Activated CD4-positive, alpha-beta T cell treated with anti-CD3 and anti-CD28 coated beads for 1 hour (primary cell): ENCODE measurements at places on chromosomes 12 and 14.

DNA sequence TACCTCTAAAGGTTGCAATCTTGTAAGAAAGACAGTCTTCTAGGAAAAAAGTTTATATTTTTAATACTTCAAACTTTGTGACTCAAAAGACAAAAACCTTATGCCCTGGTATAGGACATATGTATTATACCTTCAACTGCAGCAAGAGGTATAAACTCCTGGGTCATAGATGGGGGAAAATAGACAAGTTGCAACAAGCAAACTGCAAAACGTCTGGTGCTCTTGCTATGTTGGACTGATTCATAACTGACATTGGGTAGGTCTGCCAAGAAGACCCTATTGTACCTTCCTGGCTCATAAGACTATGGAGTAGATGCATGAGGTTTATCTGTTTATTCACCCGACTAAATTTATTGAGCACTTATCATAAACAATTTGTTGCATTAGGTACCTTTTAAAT is 40.9 kb downstream of the BEST3 start:
- no peak for DNase-seq

- DNase-seq, result no peak
These were observed 197.8 kb upstream of the PZP start for GRCh38 chr12:9405886-9406563.

DNA sequence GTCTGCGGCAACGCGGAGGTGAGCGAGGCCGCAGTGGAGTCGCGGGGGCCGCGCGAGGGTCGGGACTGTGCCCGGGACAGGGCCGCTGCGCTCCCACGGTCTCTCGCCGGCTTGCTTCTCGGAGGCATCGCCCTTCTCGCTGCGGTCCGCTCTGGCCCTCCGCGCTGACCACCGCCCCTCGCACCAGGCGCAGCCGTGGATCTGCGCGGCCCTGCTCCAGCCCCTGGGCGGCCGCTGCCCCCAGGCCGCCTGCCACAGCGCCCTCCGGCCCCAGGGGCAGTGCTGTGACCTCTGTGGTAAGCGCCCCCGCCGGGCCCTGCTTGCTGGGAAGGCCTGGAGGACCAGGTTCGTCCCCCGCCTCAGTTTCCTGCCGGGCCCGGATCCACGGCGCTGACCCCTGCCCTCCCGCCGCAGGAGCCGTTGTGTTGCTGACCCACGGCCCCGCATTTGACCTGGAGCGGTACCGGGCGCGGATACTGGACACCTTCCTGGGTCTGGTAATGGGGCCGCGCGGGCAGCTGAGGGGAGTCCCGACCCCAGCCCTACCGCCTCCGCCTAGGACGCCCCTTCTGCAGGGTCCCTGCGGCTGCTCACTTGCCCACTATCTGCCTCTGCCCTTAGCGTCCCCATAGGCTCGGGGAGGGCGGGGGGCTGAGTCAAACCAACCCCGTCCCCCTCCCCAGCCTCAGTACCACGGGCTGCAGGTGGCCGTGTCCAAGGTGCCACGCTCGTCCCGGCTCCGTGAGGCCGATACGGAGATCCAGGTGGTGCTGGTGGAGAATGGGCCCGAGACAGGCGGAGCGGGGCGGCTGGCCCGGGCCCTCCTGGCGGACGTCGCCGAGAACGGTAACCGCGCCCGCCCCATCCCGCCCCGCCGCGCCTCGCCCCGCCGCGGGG is 7.0 kb downstream of the AMN start:
- DNase-seq, result no peak

- DNase-seq, result no peak
These were observed 61.2 kb upstream of the CCDC91 start for GRCh38 chr12:28129031-28129430.

- no peak for DNase-seq
These were observed 8.5 kb downstream of the RARG start for GRCh38 chr12:53223389-53224060.

DNA sequence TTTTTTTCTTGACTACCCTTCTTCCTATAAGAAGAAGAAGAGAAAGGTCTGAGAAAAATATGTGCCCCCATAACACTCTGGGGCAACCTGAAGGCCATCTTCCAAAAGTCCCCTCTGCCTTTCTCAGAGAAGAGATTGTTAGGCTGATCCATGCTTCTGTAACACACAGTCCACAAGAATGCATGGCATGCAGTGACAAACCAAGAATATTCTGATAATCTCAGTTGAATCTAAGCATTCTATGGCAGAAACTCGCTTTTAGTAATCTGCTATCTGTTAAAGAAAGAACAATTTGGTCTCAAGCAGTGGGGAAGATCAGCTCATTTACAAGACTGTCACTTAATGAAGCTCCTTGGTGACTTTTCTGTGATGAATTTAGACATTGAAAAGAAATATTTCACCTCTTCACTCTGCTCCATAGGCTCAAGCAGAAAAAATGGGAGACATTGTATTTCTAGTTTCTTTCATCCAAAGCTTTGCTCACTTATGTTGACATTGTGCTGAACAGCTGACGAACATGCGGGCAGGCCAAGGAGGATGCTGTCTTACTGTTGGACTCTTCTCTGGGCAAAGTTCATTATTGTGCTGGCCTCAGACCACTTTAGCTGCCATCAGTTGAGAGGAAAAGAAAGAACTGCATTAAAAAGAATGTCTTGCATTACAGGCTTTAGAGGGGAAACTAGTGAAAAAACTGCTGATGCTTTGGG is 957.1 kb downstream of the DIO2 start:
- no peak for DNase-seq

DNA sequence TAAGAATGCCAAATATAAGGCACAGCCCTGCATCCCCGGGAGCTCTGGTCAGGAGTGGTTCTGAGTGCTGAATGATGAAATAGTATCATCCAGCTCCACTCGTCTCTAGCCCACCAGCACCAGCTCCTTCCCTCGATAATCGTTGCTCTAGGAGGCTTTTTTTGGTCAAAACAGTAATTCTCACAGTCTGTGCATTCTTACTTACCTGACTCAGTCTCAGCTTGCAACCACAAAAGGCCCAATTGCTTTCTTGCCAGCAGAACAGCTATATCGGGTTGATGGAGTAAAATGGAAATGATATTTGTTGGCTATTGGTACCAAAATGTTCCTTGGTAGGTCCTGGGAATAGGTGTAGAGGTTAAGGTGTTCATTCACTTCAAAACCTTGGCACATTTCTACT is 94.8 kb downstream of the BMP4 start:
- DNase-seq, result no peak

DNA sequence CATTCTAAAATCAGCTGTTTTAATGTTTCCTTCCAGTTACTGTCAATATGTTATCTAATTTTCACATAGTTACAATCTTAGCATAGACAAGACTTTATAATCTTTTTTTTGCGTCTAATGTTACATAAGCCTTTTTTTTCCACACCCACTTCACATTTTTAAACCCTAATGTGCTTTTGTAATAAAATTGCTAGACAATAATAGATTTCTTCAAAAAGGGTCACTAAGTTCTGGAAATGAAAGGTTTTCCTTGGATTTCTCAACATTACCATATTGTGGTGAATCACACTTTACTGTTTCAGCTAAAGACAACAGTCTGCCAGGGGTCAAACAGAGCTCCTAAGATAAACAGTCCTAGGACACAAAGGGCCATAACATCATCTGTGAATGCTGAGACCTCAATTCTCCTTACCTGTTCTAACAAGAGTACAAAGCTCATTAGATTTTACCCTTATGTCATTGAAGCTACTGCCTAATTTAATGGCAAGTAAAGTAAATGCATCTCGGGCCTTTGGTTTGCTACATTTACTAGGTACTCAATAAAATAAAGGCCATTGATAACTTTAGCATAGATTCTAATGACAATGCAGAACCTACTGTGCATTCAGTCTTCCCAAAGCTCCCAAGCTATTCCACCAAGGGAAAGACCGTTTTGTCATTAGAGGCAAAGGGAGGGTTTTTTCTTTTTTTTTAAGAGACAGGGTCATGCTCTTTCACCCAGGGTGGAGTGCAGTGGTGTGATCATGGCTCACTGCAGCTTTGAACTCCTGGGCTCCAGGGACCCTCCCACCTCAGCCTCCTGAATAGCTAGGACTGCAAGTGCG is 111.2 kb upstream of the SLC38A2 start:
- no peak for DNase-seq

DNA sequence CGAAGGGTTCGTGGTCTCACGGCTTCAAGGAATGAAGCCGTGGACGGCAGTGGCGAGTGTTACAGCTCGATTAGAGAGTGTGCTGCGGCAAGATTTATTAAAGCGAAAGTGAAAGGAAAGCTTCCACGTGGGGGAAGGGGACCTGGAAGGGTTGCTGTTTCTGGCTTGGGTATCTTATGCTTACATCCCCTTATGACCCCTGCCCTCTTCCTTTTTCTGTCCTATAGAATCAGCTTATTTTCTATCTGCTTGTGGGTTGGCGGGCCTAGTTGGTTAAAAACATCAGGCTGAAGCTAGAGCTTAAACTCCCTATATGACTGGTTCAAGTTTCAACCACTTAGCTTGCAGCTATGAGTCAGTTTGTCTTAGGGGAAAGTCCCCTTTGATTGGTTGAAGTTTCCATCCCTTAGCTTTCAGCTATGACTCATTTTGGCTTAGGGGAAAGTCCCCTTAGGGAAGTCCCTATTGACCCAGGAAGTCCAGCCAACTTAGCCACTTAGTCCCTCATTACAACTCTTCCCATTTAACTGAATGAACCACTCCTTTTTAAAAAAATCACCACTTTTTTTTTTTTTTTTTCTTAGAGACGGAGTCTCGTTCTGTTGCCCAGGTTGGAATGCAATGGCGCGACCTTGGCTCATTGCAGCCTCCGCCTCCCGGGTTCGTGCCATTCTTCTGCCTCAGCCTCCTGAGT is 1494.7 kb upstream of the TMEM132C start:
- DNase-seq, result no peak

DNA sequence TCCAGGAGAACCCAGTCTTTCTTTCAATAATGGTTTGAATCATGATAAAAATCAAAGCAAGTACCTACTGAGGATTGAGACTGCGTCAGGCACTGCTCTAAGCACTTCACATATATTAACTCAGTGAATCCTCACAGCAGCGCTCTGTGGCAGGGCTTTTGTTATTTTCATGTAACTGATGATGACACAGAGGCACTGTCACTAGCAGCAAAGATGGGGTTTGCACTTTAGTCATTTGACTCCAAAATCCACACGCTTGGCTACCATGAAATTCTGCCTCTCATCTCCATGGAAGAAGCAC is 98.8 kb upstream of the GSC start:
- DNase-seq, result no peak

DNA sequence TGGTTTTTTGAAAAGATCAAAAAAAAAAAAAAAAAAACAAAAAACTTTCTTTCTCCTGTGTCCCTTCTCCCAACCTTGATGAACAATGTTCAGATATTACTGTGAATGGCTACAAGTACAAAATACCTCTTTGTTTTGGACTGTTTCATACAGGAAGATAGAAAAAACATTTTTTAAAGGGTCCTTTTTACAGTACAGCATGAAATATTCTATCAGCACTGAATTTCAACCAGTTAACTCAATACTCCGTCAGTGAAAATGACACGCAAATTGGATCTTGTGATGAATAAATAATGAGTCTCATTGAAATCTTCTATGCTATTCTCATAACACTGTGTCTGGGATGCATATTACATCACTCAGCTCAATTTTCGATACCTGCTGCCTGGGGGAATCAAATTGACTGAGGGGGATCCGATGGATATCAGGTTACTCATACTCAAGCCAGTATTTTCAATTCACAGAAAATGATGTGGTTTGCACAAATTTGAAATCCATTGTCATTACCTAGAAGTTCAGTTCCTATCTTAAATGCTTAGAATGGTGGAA is 179.6 kb downstream of the TMTC2 start:
- no peak for DNase-seq

- no peak for DNase-seq
These were observed 1.7 kb upstream of the EIF5 start for GRCh38 chr14:103332143-103332919.

- DNase-seq, result no peak
These were observed at the start of gene CLEC2D for GRCh38 chr12:9669534-9669933. Gene CLEC2D (plus strand): TSS chr12:9669713. CDS start chr12:9669735, 22 bp downstream.

DNA sequence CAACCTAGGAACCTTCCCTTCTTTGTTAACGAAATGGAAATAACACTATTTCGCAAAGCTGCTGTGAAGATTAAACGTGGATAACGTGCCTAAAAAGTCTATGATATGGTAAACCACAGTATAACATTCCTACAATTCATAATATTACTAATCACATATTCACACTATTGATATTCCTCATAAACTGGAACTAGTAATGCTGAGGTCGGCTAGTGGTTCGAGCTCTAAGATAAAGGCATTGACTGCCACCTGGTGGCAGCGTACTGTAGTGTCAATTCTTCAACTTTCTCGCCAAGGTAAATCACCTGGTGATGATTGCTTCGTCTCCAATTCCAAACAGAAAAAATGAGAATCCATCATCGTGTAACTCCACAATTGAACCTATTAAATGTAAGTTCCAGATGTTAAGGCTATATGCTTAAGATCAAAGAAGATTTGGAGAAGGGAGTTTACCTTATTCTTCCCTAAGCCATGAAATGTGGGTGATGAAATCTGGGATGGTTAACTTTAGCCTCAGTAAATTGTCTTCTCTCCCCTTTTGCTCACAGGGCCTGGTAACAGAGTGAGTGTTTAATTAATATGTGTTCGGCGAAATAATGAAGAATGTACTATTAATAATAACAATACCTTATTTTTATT is 197.5 kb upstream of the TMEM132C start:
- no peak for DNase-seq

- DNase-seq, result no peak
These were observed 28.0 kb upstream of the LUM start for GRCh38 chr12:91139286-91139685.

DNA sequence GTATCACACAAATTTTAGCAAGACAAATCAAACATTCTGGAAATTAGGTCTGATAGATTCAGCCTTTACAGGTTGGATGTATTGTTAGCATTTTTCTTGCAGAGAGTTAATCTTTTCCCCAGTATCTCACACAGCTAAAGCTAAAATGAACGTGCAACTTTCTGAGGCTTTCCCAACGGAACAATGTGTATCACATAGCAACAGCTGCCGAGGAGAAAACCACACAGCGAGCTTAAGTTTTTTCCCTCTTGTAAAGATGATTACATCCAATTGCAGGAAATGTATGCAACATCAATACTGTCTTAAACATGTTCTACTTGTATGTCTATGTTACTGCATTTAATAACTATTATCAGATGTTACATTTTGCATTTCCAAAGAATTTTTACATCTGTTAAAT is 182.2 kb downstream of the CCDC59 start:
- no peak for DNase-seq

GRCh38 chr14:34682787-34683321 is 31.5 kb downstream of the CFL2 start:
- no peak for DNase-seq

GRCh38 chr12:5442251-5443006 is 10.5 kb downstream of the NTF3 start:
- DNase-seq, result no peak

- DNase-seq, result no peak
These were observed 686 bp downstream of the MCRS1 start for GRCh38 chr12:49567302-49567610.

DNA sequence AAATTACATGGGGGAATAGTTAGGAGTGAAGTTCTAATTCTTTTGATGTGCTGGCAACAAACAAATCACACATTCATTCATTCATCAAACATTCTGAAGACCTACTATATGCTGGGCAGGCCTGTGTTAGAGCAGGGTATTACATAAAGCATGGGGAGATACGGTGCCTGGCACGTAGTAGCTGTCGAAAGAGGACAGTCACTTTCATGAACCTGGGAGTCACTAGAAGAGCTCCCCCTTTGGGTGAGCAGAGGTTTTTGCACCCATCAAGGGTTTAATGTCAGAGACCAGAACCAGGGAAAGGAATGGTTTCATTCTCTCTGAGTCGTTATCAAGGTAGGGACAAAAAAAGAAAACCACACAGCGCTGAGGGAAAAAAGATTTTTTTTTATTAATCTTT is 10.0 kb downstream of the LHX5 start:
- no peak for DNase-seq
